ENCODE measurements at places on chromosomes 13 and 19.

DNA sequence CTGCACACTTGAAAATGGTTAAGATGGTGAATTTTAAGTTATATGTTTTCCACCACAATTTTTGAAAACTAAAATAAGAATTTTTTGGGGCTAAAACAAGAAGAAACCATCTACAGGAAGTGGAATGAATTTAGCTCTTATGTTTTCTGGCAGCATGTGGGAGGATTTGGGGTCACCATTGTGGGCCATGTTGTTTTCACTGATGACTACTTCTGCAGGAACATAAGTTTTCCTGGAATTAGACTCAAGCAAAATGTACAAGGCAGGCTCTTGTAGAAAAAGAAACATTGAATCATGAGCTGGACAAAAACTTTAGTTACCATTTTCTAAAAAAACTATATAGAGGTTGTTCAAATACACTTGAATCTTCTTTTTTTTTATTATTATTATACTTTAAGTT lies 125.3 kb upstream of the C1QTNF9B start:
- DNase-seq: no peak

GRCh38 chr19:14375055-14375581 lies 6.1 kb upstream of the ADGRE5 start:
- DNase-seq: no peak

DNA sequence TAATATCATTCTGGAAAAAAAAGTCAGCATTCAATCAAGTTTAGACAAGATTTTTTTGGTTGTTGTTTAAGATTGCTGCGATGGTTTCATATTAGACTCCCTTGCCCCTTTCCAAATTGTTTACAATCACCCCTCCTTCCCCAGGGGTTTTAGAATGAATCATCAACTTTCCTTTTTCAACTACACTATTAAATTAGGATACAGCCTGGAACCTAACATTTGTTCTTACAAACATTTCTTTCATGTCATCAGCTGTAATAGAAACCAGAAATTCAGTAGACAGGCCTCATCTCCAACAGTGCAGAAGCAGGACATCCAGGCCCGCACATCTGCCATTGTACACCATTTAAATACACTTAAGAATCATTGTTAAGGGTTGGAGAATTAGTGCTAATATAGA lies 44.4 kb upstream of the WDFY2 start:
- no peak for DNase-seq

DNA sequence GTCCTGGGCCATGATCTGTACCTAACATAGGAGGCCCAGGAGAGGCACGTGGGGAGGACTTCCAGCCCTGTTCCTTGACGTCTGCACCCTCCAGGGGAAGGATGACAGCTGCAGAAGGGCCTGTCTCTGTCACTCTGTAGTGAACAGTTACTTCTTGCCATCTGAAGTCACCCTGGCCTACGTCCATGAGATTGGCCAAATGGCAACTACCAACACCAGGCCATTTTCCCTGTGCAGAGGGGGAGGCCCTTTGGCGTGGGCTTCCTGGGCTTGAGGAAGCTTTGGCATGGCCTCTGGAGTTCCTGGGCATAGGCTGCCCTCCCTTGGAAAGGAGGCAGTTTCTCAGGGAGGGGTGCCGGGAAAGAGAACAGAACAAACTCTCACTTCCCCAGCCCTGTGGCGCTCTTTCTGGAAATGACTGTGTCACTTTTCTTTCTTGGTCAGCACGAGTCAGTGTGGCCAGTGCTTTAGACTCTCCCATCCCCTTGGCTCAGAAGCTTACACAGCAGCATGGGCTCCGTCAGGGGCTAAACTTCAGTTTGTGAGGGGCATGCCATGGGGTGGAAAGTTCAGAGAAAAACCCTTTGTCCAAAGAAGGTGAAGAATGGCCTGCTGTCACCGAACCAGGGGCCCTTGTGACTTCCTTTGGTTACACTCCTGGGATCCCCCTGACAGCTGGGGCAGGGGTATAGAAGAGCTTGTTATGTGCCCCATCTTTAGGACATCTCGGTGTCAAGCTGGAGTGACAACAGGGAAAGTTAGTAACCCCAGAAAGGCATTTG lies 5.3 kb downstream of the CARM1 start:
- no peak for DNase-seq

GRCh38 chr13:81957121-81957520 lies 1616.2 kb upstream of the SPRY2 start:
- DNase-seq: no peak

- no peak for DNase-seq
Measured at GRCh38 chr19:34193876-34194275, 21.6 kb downstream of the LSM14A start.

DNA sequence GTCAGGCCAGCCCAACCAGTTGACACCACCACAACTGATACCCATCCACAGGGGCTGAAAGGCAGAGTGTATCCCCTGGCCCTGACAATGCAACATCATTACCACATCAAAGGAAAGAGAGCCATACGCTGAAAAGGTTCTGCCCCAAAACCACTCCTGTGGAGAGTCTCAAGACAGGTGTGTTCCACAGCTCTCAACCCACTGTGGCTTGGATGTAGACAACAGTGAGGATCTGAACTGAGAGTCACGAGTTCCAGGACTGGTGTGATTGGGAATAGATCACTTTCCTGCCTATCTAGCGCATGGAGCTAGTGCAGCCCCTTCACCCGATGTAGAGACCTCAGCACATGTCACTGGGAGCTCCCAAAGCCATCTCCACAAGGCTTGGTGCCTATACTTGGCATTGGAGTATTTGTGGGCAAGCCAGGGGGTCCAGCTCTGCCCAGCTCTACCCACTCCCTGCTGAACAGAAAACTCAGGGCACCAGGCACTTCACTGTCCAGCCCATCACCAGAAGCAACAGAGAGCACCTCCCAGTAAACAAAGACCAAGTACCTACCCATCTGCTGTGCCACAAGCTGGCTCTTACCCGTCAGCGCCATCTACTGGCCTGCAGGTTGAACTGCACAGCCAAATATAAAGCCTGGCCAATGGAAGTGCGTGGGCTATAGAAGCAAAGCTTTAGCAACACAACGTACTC lies 579.5 kb downstream of the UQCRFS1 start:
- peak; percentile 20 for DNase-seq

GRCh38 chr13:24279327-24280110 lies 29.9 kb upstream of the C1QTNF9 start:
- no peak for DNase-seq

DNA sequence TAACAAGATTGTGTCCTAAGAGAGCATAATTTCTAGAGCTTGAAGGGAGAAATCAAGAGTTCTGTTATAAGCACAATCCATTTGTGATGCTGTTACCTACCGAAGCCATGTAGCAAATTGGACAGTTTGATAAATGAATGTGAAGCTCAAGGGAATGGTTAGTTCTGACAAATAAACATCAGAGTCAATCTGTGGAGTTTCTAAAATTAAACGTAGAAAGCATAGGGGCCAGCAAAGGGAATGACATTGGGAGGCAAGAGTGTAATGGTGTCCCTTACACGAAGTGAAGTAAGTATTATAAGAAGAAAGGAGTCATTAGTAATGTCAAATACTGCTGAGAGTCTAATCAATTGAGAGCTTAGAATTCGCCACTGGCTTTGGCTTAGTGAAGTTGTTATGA lies 200.2 kb upstream of the SLITRK1 start:
- DNase-seq: no peak

DNA sequence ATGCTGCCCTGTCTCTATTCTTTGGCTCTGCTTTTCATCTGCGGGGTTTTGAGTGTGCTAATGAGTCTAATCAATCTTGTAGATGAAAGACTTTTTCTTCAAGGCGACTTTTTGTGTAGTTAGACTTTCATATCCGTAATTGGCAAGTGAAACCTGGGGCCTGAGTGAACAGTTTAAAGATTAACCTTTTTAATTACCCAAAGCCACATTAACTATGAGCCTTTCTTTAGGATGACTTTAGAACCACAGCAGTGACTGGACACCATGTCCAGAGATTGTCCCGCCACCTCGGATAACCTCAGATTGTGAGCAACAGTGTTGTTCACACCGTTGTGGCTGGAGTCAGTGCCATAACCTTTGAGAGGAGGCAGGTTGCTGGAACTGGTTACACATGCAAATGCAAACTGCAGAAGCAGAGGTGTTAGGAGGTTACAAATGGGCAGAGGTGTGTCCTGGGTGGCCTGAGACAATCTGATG lies 58.7 kb downstream of the SIAH3 start:
- DNase-seq: no peak

GRCh38 chr13:71149498-71150363 lies 717.3 kb downstream of the DACH1 start:
- DNase-seq: peak; percentile 91

GRCh38 chr13:28531077-28531844 lies 36.3 kb upstream of the FLT1 start:
- no peak for DNase-seq

- DNase-seq: no peak
Measured at GRCh38 chr13:98942997-98943396, 34.9 kb downstream of the DOCK9 start.

DNA sequence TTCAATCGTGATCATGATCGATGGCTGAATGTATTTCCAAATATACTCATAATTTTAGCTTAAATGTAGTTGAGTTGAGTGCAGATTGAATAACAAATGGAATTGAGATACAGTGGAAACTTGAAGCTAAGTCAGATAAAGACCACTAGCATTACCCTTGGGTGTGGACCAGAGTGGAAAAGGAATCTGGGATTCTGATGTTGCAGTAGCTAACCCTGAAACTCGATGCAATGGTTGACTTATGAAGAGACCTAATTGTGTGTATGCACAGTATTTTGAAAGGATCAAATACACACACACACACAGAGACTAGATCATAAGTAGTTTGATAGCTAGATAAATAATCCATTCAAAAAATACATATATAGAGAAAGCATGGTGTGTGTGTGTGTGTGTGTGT lies 135.8 kb downstream of the RXFP2 start:
- DNase-seq: no peak

GRCh38 chr19:5948752-5949564 lies 29.0 kb downstream of the RANBP3 start:
- no peak for DNase-seq

- peak; percentile 53 for DNase-seq
Measured at GRCh38 chr19:50705422-50706019, 14.1 kb downstream of the SHANK1 start.

- DNase-seq: no peak
Measured at GRCh38 chr13:36157480-36157879, 26.3 kb upstream of the DCLK1 start.

DNA sequence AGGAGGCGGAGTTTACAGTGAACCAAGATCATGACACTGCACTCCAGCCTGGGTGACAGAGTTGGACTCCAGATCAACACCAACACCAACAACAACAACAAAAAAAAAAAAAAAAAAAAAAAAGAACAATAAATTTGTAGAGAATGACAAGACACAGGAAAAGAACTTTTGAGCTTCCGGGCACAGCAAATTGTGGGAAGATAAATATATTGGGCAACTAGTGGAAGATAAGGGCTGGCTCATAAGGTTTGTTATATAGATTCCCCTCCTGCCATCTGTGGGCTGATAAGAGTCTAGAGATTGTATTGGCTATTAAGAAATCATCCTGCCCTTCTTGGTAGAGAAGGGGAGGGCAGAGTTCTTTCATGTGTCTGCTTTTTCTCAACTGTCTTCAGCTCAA lies 33.1 kb upstream of the CYP2S1 start:
- no peak for DNase-seq

GRCh38 chr13:75660694-75661093 lies 24.6 kb downstream of the LMO7 start:
- no peak for DNase-seq

DNA sequence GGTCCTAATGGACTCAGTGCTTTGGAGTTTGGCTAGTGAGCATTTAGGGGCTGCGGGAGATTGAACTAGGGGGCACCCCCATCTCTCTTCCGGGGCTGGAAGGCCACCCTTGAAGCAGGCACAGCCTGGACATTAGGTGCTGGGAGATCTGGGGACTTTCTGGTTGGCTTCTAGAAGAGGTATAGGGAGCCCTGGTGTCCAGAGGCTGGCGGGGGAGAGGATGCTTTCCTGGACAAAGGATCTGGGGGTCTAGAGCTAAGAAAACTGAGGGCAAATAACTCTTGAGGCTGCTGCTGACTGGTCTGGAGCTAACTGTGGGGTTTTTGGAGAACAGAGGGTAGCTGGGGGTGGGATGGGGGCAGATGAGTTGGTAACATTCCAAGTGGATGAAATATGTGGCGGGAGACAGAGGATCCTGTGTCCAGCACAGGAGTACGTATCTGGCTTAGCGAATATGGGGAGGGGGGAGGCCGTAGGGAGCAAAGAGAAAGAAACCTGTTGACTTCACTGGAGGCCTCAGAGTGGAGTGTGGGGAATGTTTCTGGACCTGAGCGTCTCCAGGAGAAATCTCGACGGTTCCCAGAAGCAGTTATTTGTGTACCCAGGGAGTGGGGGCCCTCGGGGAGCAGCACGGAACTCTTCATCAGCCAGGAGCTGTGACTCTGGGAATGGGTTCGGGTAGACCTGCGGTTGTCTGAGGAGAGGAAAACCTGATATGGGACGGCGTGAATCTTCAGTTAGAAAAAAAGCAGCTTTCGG lies 1.4 kb downstream of the HNRNPUL1 start:
- no peak for DNase-seq

DNA sequence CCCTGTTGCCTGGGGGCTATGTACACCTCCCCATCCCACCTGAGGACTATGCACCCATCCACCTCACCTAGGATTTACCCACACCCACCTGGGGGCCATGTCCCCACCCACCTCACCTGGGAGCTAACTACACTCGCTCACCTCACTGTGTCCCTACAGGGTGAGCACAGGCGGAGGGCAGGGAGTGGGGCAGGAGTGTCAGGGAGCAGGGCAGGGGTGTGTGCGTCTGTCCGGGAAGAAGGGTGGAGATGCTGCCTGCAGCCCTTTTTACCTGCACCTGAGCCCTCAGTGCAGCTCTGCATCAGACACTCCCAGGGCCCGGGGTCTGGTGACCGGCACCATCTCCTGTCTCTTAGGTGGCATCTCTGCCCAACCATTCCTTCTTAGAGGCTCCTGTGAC lies 10.6 kb upstream of the CPAMD8 start:
- no peak for DNase-seq

- no peak for DNase-seq
Measured at GRCh38 chr19:39710333-39710890, 6.1 kb downstream of the LGALS14 start.

- no peak for DNase-seq
Measured at GRCh38 chr19:54339646-54340358, 840 bp upstream of the LILRA4 start.

All from NCI-H2171 (cell line).